ENCODE measurements at places on chromosomes 1 and 21.
A peak's percentile ranks its signal among the peaks of the same experiment; 100 is the strongest.

DNA sequence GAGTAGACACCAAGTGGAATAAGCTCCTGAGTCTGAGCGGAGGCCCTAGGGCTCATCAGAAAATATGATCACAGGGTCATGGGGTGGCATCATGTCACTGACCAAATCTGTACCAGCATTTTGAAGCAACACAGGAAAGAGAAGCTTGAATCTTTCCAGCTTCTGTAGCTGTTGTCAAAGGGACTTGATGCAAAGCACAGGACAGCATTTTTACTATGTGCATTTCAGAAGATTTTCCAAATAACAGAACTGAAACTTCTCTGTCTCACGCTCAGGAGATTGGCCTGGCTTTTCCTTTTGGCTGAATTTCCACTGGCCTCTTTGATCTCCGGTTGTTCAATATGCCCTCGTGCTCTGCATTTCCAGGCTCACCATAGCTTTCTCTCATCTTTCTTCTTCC is 127.2 kb upstream of the ATP1B1 start:
- no peak for DNase-seq

DNA sequence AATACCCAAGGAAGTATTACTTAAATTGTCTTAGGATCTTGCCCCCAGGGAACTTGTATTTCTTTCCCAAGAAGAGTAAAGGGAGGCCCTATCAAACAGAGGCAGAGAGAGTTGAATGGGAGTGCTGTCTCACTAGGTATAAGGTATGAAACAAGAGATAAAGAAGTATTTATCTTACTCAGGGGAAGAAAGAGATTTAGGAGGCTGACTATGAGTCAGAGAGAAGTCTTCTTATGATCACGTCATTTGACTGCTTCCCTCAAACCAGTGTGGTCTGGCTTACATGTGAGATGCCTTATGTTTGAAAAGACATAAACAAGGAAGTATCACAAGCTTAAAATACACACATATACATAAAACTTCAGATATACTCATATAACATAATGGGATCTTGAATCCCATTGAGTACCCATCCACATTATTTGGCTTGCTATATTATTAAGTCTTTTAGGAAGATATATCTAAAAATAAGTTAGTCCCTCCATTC is 29.6 kb downstream of the DUSP10 start:
- no peak for DNase-seq

DNA sequence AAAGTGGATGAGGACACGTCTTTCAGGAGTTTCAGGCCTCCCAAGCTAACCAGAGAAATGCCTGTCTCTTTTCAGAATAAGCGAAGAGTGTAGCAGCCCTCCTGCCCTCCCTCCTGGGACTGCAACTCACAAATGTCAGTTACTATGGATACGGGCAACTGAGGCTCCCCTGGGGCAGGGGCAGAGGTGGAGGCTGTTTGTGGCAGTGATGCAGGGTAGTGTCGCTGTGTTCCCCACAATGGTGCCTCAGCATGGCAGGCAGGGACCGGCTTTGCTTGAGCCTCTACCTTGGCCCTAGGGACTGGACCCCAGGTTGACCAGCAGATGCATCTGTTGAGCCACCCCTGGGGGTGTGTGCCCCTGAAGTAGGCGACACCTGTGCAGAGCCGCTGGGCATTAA is 10.2 kb downstream of the NFASC start:
- no peak for DNase-seq

DNA sequence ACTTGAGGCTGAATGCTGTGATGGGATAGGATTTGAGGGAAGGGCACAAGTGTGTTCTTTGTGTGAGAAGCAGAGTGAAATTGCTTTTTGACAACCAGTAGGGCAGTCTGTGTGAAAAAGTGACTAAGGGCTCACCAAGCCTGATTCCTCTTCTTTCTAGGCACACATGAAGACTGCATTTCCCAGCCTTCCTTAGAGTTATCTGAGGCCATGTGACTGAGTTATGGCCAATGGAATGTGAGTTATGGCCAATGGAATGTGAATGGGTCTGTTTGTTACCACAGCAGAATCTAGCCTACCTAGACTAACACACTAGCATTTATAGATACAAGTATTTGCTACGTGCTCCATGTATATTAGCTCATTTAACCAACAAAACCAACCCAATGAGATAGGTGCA is 35.3 kb upstream of the DIRAS3 start:
- no peak for DNase-seq

DNA sequence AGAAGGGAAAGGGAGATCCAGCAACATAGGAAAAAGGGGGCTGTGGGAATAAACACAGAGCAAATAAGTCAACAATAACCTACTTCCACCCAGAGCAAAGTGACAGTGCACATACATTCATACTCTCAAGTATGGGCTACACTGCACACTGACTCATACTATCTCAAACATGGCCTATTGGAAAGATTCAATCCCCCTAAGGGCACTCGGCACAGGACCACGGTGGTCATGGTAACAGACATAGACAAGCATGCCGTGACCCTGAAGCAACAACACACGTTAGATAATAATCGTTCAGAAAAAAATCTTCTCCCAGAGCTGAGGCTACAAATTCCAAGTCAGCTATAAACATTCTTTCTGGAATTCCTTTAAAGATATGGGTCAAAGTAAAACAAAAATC is 16.8 kb upstream of the JAK1 start:
- no peak for DNase-seq

DNA sequence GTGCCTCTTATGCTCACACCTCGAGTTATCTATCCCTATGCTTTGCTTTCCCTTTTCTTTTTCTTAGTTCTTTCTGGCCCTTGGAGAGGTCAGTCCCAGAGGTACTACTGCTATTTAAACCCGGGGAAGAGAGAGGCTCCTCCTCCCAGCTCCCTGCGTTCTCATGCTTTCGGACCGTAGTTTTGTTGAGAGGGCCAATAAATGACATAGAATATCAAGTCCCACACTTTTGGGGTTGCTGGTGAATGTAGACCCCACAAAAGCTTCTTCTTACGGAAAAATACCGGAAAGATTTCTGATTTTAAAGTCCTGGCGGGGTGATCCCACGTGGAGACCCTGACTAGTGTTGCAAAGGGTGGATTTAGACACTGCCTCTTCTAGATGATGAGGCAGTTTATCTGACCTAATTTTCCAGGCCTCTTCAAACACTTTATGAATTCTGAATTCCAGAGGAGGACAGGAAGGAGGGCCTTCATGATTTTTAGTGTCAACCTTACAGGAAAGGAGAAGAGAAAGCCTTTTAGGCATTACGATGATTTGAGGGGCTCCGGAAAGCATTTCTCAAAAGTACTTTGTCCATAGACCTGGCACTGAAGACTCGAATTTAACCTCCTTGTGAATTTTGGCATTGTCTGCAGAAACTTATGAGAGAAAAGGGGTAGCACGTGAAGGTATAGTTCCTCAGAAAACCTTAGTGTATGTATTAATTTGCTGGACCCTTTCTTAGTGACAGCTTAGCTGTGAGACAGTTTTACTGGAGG is 694 bp downstream of the TMEM167B start:
- DNase-seq: no peak

- DNase-seq: no peak
Observed at GRCh38 chr21:36807422-36807928, 108.6 kb downstream of the SIM2 start.

DNA sequence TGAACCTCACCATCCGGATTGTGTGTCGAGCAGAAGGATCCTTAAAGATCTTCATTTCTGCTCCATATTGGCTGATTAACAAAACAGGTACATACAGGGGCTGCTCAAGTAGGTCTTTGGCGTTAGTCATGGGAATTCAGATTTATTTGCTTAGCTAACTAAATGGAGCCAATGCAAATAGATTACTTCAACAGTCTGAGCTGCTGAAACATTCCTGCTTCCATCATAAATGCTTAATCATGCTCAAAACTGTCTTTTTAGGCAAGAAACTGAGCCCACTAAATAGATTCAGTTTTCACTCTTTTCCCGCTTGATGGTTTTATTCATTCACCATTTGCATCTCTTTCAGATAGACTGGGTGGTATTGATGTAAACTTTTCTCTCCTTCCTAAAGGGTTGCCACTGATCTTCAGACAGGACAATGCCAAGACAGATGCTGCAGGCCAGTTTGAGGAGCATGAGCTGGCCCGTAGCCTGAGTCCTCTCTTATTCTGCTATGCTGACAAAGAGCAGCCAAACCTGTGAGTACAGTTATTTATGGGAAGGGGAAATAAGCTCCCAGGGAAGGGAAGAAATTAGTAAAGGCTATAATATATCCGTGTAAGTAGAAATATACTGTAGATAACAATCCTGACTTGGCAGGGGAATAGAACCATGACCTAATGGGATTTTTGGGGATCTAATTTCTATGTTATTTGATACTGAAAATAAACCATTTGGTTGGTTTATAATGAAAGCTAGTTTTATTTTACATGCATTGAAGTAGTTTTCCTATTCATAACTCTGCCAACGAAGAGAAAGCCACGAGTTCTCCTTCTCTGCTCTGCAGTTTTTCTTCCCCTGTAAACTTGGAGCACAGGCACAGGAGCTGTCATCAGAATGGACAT is 126.4 kb downstream of the VPS13D start:
- DNase-seq: no peak

DNA sequence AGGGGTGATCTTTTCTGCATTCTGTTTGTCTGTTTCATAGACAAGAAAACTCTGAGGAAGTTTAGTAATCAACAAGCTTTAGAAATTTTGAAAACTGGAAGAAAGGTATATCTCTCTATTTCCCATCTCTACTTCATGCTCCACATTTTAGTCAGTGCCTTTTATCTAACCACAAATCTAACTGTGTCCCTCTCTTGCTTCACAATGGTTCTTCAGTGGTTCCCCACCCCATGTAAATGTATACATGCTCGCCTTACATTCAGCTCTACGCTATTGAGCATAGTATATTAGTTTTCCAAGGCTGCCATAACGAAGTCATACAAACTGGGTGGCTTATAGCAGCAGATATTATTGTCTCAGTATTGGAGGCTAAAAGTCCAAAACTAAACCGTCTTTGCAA is 14.4 kb upstream of the SAMSN1 start:
- DNase-seq: no peak

GRCh38 chr1:61922950-61923480 is 180.7 kb downstream of the PATJ start:
- DNase-seq: no peak

- DNase-seq: peak; percentile 54
Observed at GRCh38 chr1:89483010-89483756, 41.4 kb upstream of the LRRC8B start.

- DNase-seq: no peak
Observed at GRCh38 chr1:205693421-205693991, 13.2 kb upstream of the SLC45A3 start.

DNA sequence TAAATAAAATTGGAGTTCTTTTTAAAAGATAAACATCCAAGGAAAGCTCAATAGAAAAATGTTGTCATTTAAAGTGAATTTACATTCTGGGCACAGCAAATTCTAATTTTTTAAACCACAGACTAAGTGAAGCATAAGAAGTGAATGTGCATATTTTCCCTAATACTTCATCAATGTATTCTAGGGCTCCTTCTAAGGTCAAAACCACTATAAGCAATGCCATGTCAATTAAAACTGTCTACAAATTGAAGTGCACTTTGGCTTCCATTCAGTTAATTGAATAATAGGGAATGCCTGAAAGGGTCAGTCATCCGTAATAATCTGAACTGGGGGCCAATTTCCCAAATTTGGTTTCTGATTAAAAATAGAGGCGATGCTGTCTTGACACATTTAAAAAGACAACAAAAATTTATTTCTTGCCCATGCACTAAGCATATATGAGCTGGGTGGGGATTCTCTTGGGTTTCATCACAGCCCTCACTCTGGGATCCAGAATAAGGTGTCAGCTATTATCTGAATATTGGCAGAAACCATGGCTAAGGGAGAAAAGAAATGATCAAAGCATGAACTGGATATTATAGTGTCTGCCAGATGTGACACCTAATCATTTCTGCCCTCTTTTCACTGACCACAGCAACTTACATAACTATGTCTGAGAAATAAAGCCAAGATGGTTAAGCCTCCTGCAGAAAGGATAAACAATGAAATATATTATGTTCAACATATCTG is 660.6 kb upstream of the B3GALT2 start:
- DNase-seq: no peak

Measured in NCI-H460 (cell line).